Fibroblast of skin of right biceps (primary cell): ENCODE measurements at places on chromosomes 4 and X.

DNA sequence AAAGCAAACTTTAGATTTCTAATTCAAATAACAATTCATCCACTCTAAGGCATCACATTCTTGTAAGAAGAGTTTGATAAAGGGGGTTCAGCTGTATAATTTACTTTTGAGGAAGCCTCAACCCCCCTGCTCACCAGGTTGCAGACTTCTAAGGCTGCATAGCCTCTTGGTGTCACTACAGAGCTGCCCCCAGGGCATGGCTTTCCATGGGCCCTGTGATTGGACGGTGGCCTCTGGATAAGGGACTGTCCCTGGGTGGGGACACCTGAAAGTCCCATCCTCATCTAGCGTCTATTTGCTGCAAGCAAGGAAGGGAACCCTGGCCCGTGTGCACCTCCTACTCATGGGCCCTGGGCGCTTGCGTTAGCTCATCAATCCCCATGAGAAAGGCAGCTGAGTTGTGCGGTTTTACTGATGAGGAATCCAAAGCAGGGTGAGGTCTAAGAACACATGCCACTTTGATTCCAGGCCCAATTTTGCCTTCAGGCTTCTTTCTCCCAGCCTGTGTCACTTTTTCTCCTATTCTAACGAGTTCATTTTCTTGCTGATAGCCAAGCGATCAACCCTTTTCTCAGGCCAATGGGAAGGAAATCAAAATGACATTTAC is 51.8 kb downstream of the SCML1 start:
- DNase-seq, result no peak

- DNase-seq, result peak; percentile 16
Measured at GRCh38 chr4:102715057-102715456, 45.7 kb downstream of the MANBA start.

GRCh38 chrX:3713225-3713936 is at the start of gene PRKX:
PRKX (minus strand) TSS chrX:3713649; CDS start chrX:3713253, 396 bp downstream.
- peak; percentile 57 for DNase-seq

- DNase-seq, result peak; percentile 33
Measured at GRCh38 chr4:1927675-1928074, 56.5 kb downstream of the NSD2 start.

GRCh38 chr4:87390551-87390890 is 467 bp downstream of the HSD17B11 start:
- DNase-seq, result no peak

DNA sequence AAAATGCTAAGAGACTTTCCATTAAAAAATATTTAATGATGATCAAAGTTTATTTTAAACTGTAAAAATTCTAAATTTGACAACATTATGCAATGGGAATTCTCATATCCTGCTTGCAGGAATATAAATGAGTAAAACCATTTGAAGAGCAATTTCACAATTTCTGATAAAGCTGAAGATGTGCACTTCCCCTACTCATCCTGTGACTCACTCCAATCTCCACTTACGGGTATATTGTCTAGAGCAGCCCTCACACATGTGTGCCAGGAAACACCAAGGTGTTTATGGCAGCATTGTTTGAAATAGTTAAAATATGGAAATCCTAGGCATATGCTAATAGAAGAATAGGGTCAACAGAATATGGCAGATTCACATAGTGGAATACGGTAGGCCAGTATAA is 158.4 kb downstream of the PDHA2 start:
- peak; percentile 8 for DNase-seq

- DNase-seq, result peak; percentile 91
Measured at GRCh38 chr4:177005674-177006230, 213.0 kb upstream of the VEGFC start.

DNA sequence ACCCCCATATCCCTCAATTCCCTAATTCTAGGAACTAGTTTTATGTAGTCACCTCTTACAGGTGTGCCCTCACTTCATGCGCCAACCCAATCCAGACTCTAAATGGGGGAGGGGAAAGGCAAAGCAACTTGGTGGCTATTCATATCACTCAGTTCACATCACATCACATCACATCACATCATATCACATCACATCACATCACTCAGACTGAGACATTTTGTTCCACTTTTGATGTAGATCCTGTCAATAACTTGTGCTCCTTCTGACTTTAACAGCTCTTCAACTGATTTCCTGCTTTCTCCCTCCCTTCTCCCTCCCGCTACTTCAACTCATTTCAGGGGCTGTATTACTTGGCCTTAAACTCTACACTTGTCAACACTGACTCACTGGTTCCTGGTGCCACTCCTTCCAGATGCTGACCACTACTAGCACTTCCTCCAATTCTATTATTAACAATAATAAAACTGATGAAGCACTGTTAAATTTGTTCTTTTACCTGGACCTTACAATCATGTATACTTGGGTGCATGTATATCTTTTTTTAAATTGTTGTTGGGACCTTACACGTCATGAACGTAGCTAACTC is 29.1 kb upstream of the PLS3 start:
- peak; percentile 17 for DNase-seq

DNA sequence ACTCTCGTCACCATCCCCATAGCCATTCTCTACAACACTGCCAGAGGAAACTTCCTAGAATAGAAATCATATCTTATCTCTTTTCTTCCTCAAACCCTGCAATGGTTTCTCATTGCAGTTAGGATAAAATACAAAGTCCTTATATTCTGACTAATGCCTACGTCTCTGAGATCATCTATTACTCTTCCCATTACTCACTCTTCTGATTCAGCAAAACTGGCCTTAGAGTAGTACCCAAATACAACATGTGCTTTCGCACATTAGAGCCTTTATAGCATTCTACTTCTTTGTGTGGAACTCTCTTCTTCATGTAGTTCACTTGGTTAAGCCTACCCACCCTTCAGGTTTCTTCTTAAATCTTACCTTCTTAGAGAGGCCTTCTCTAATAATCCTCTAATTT is 28.0 kb downstream of the LHFPL1 start:
- peak; percentile 55 for DNase-seq

GRCh38 chr4:71004281-71004851 is 10.9 kb downstream of the DCK start:
- no peak for DNase-seq

- no peak for DNase-seq
Measured at GRCh38 chr4:84940960-84941359, 25.5 kb downstream of the WDFY3 start.

DNA sequence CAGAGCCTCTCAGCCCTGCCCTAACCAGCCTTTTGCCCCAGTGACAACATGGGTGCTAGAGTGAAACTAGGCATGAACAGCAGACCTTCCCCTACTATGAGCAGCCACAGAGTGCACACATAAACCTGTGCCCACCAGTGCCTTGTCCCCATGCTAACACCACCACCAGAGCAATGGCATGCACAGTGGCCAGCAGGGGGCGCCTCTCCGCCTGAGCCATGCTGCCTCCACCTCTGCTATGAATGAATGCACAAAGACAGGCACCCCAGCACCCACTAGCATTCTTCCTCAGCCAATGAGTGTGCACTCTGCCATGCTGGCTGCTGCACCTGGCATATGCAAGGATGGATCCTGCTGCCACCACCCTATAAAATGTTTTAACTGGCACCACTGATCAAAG is 286.9 kb upstream of the FGF16 start:
- no peak for DNase-seq

- no peak for DNase-seq
Measured at GRCh38 chr4:153755186-153755585, 4.6 kb downstream of the RNF175 start.

DNA sequence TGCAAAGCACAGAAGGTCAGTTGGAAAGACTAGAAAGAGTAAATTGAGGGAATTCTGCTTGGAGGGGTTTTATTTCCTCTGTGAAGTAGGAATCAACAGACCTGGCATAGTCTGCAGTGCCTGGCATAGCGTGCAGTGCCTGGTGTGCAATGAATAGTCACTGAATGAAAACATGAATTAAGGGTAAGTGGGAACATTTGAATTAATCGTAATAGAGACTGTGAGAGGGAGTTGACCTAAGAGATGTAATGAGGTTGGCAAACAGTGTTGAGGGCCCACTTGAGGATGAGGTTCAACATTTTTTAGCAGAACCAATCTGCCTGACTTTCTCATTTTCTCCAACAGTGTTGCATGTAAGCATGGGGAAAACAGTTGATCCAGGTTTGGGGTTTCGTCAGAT is 377.2 kb upstream of the FTHL17 start:
- no peak for DNase-seq

DNA sequence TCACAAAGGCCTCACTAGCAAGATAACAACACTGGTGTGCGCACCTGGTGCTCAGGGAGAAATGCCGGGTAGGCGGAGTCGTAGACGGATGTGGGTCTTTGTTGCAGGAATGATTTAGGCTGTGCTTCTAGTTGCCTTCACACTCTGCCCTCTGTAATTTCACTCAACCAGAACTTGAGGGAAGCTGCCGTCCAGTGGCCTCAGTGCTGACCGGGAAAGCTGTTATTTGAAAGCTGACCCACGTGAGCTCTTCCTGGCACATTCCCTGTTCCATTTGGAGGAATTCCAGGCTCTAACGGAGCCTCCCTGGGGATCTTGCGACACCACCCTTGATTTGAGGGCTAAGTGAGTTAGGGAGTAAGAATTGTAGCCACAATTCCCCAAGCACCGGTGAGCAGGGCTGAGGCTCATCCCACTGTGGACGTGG is 15.9 kb downstream of the SH3TC1 start:
- peak; percentile 59 for DNase-seq

DNA sequence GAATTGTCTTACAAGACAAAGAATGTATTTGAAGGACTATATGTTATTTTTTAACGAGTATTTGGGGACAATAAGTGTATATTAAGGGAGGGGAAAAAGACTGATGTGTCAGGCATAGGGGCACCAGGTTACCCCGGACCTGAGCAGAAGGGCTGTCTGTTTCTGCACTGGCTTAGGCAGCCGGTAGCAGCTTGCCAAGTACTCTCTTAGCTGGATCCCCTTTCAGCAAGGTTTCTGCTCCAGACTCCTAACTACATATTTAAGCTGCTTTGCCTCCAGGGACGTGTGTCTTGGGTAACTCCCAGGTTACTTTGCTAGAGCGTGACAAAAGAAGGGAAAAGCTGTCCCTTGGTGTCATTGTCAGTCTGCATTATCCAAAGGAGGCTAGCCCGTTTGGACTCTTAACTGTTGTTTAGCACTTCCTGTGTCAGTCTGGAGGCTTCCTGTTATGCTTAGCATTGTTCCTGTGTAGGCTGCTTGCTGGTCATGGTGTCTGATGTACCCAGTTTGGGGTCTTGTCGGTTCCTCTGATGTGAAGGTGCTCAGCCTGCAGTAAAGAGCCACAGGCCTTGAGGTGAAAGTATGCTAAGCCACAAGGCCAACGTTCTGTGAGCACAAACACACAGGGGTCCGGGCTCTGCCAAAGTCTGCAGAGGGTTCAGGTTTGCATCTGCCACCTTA is 11.6 kb downstream of the CXCR3 start:
- no peak for DNase-seq

DNA sequence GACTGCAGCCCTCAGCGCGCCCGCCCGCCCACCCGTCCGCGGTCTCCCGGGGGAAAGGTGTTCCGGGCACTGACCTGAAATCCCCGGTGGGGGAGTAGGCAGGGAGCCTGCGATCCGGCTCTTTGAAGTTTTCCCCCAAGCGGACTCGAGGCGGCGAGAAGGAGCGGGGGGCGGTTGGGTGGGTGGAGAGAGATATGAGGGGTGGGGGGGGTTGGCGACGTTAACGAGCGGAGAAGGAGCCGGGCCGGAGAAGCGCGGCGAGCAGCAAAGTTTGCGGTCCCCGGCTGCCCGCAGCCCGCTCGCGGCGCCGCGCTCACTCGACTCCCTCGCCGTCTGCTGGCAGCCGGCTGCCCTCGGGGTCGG is 636 bp downstream of the BCOR start:
- DNase-seq, result no peak

- no peak for DNase-seq
Measured at GRCh38 chr4:188411805-188412204, 272.6 kb downstream of the TRIML1 start.

DNA sequence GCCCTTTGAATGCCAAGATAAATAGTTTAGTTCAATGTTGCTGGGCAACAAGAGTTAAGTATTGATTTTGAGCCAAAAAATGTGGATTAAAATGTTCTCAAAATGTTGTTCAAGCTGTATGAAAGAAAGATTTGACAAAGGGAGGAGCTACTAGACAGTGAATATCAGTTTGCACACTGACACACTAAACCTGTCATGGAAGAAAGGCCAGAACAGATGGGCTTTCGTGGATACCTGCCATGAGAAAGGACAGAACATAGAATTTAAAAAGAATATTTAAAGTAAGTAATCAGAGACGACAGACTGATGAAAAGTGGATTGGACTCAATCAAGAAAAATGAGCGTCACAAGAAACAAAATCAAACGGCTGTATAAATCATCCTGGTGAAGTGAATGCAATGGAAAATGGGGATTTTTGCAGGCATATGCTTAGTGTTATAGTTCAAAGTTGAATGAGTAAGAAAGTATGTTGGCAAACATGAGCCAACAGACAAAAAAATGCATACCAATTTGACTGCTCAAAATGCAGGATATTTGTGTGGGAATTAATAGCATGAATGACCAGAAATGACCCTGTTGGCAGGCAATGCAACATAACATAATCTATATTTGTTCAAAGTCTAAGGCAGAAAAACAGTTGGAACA is 7.4 kb downstream of the PCDH18 start:
- DNase-seq, result peak; percentile 83

GRCh38 chr4:1207157-1207470 is 34.7 kb upstream of the SPON2 start:
- no peak for DNase-seq

DNA sequence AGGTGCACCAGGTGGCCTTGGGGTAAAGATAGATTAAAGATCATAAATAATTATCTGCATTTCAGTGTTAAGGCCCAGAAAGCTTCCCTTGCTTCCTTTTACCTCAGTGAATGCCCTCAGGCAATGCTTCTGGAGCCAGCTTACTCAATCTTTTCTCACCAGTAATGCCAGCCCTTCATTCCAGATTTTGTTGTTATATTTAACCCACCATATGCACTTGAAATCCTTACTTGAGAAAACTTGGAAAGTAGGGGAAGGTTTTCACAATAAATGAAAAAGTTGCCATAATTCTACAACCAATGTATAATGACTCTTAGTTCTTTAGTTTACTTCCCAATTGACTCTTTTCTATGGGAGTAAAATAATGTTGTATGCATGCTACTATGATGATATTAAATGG is 17.1 kb upstream of the PBDC1 start:
- DNase-seq, result no peak

DNA sequence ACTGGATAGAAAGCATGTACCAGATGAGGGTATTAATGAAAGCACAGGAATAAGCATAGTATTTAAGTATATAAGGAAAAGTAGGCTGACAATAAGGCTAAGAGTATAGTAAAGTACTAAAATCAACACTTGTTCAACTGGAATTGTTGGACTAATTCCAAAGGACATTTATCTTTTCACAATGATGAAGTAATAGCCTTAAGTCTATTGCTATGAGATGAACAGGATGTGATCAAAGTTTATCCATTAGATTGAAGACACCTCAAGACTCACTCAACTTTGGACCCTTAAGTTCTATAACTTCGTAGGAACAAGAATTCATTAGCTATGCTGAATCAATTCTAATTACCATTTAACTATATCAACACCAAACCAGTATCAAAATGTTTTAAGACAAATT is 7.6 kb downstream of the MAD2L1 start:
- no peak for DNase-seq

DNA sequence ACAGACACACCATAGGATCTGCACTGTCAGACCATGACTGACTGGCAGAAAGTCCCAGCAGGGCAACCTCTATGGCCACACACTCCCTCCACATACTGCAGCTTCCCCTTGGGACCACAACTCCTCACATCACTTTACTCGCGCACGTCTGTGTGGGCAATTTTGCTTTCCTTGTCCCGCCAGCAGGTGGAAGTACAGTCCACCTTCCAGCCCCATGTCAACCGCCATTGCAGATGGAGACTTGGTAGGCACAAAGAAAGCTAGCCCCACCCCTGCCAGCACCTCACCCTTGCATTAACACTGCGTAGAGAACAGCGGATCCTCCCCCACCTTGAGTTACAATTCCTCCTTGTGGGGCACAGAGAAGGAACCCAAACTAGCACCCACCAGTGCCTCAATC is 74.4 kb upstream of the NAP1L2 start:
- no peak for DNase-seq
